Naive thymus-derived CD8-positive, alpha-beta T cell (primary cell): ENCODE measurements at places on chromosomes 7 and 10.

DNA sequence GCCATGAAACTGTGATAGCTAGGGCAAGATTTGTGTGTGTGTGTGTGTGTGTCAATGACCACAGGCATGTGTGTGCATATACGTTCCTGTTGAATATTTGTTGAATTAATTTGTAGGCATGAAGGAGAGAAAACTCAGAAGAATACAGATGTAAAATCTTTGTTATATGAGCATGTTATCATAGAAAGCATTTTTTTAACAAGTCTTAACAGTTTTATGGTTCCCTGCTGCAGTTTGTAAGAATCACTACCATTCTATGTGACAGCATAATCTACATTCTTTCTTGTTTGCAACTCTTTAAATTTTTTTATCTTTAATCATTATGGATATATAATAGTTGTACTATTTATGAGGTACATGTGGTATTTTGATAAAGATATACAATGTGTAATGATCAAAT lies 130.3 kb downstream of the CD36 start:
- no peak overlapping the region for H3K27ac ChIP-seq
- H3K27me3 ChIP-seq: no peaks in the 10 kb centered on the region
- DNase-seq: no peak
- no peaks in the 10 kb centered on the region for H3K36me3 ChIP-seq
- no peak overlapping the region for H3K4me3 ChIP-seq

DNA sequence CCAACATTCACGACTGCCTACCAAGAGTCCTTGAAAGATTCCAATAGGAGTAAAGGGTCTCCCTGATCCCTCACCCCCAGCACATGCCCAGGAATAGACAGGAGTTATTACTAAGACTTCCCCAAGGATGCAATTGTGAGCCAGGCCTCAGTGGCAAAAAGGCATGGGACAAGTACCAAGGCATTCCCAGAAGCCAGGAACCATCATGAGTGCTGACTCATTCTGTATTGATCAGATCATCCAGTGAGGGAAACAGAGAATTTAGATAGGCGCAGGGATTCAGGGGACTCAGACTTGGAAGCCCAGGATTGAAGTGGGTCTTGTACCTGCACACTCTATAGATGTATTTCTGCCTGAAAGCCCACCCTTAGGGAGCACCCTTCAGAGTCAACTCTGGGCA lies 21.2 kb downstream of the MBL2 start:
- H3K4me3 ChIP-seq: no peak overlapping the region
- H3K27me3 ChIP-seq: peaks cover 4% of the 10 kb centered on the region
- H3K36me3 ChIP-seq: no peaks in the 10 kb centered on the region
- DNase-seq: no peak
- H3K27ac ChIP-seq: no peak overlapping the region

GRCh38 chr10:101778781-101779543 lies 3.0 kb upstream of the FGF8 start:
- peak overlapping the region; percentile 84 for H3K4me3 ChIP-seq
- peaks cover 53% of the 10 kb centered on the region for H3K4me1 ChIP-seq
- H3K27me3 ChIP-seq: peaks cover 22% of the 10 kb centered on the region
- DNase-seq: no peak
- H3K27ac ChIP-seq: peak overlapping the region; percentile 14
- peaks cover 4% of the 10 kb centered on the region for H3K36me3 ChIP-seq

DNA sequence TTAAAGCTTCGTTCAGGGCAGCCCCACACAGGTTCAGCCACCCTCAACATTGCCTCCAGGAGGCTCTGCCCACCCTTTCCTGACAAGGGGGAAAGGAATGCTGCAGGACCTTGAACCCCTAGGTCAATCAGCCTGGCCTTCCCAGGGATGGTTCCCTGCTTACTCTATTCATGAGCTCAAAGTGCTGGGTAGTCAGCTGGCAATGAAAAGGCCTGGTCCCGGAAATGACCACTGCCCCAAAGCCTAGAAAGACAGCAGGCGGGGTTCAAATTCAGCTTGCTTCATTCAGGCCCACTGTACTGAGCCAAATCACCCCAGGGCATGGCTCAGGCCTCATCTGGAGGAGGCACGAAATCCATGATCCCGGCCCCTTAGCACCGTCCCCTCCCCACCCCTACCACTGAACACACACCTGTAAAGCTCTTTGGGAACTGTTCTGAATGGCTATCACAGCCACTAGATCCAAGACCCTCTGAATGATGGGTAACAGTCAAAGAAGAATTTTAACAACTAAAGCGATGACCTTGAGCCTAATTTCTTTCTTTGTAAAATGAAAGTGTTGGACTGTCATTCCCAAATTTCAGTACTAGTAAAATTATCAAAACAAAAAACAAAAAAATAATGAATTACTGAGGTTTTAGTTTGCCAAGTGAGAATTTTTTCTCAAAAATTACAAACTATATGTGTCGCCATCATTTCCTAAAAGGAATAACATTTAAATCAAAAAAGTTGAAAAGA lies 1.0 kb downstream of the URGCP start:
- H3K36me3 ChIP-seq: no peaks in the 10 kb centered on the region
- H3K4me3 ChIP-seq: peak overlapping the region; percentile 95
- peak overlapping the region; percentile 97 for H3K27ac ChIP-seq
- DNase-seq: no peak

DNA sequence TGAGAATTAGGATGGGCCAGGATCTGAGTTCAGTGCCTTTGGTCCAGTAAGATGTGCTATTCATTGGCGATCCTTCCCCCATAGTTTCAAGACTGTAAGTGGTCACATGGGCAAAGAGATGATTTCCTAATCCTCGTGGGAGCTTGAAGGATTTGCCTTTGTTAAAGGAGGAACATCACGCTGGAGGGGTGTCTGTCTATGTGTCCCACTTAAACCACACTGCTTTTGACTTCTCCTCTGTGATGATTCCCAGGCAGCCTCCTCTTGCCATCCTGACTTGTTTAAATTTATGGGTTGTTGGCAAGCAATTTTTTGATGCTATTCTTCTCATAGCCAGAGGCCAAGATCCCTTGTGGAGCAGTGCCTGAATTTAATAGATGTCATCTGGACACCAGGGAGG lies 154.0 kb downstream of the TCF7L2 start:
- no peaks in the 10 kb centered on the region for H3K36me3 ChIP-seq
- H3K27ac ChIP-seq: no peak overlapping the region
- no peaks in the 10 kb centered on the region for H3K27me3 ChIP-seq
- no peak overlapping the region for H3K4me3 ChIP-seq
- DNase-seq: no peak

DNA sequence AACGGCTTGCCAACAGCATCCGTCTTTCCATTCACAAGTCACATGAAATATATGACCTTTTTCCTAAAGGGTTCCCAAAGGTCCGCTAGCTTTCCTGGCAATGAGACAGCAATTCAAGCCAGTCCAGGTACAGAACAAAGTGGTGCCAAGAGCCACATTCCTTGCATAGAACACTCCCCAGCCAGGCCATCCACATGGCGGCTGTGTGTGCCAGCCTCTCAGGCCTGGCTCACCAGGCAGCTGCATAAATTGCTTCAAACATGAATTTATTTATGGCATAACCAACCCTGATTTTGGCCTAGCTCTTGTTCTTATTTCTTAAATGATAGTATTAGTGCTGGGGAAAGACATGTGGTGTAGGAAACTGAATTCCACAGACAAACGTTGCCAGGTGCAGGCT lies 63.7 kb upstream of the CREB5 start:
- no peaks in the 10 kb centered on the region for H3K27me3 ChIP-seq
- H3K4me1 ChIP-seq: no peaks in the 10 kb centered on the region
- H3K36me3 ChIP-seq: no peaks in the 10 kb centered on the region
- no peak overlapping the region for H3K27ac ChIP-seq
- no peak overlapping the region for H3K4me3 ChIP-seq
- DNase-seq: no peak

DNA sequence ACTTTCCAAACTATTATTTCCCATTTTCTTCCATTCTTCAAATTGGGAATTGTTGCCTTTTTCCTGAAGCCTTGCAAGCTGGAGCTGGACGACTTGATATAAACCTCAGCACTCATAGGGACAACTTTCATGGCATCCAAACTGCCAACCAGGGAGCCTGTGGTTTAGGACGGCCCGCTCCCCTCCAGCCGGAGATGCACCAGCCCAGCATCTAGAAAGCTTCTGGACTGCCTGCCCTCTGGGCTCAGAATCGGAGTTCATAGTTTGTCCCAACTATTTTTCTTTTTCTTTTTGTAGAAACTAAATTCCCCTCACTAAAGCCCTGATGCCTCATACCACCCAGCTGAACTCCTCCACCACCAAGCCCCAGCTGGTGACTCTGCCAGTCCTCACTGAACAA lies 200.3 kb downstream of the DNAJB6 start:
- no peak for DNase-seq
- peaks cover 10% of the 10 kb centered on the region for H3K36me3 ChIP-seq
- no peak overlapping the region for H3K4me3 ChIP-seq
- no peak overlapping the region for H3K27ac ChIP-seq

DNA sequence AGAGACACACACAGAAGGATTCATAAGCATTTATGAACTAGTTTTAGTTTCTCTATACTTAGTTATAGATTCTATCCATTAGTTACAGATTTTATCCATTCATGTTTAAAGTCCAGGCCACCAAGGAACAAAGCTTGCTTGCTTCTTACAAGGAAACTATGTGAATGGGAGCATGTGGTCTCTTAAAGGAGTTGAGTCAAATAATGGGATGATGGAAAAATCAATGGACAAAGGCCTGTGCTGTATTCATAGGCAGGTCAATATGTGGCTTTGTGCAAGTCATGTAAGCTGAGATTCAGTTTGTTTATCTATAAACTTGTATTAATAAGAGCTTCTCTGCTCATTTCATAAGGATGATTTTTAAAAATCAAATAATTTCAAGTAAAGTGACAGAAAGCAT lies 172.8 kb upstream of the CDK1 start:
- DNase-seq: no peak
- H3K27ac ChIP-seq: no peak overlapping the region
- H3K4me1 ChIP-seq: no peaks in the 10 kb centered on the region

DNA sequence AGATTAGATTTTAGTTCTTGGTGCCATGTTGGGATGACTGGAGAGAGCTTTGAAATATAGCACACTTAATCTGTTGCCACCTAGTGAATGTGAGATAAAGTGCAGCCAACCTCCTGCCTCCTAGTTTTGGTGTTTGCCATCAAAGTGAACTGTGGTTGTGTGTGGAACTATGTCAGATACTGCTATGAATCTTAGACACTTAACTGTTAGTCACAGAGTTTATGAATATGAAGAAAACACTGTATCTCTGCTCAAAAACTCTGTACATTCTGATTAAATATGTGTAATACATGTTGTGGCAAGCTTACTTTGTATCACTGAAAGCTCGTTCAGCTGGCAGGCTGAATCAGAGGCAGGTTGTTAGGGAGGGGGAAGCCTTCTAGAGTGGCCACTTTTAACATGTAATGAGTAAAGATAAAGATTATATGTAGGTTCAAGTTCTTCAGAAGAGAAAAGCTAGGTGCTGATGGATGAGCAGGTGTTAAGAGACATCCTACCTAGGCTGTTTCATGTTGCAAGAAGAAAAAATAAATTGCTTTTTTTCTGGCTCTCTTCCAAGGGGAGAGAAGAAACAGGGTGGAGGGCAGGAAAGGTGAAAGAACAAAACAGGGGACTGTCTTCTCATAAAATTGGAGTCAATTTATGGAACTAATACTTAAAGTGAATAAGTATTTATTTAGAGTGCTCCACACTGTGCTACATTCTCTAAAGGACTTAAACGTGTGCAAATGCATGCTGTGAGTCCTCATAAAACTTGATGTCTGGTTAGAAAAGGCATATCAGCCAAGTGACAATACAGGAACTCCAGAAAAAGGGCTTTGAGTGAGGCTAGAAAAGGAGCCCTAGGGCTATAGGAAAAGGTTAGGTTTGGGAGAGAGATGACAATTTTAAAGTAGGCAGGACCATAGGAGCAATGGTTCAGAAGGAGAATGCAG lies 14.1 kb upstream of the LAMB1 start:
- H3K27ac ChIP-seq: no peak overlapping the region
- no peak overlapping the region for H3K4me3 ChIP-seq
- no peaks in the 10 kb centered on the region for H3K4me1 ChIP-seq
- H3K36me3 ChIP-seq: no peaks in the 10 kb centered on the region
- DNase-seq: no peak

- peaks cover 13% of the 10 kb centered on the region for H3K4me1 ChIP-seq
- H3K4me3 ChIP-seq: no peak overlapping the region
- H3K27me3 ChIP-seq: peaks cover 3% of the 10 kb centered on the region
- DNase-seq: peak; percentile 45
- H3K27ac ChIP-seq: no peak overlapping the region
Observed at GRCh38 chr10:43233601-43234430, 33.0 kb downstream of the RASGEF1A start.

DNA sequence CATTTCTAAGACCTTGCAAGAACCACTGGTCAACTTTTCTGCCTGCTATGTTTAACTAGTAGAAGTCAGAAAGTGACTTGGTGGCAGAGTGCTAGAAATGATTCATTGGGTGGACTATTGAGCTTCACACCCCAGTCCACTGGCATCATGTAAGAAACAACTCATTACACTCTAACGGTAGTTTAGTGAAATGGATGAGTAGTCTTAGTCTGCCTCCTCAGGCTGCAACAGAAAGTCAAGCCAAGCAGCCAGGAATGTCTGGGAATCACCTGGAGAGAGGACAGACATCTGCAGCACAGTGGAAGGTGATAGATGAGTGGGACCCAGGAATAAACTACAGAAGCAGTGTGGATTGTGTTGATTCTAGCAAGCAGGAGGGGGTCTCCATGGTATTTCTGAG lies 125.4 kb downstream of the AUTS2 start:
- H3K4me1 ChIP-seq: no peaks in the 10 kb centered on the region
- no peaks in the 10 kb centered on the region for H3K36me3 ChIP-seq
- no peak overlapping the region for H3K4me3 ChIP-seq

DNA sequence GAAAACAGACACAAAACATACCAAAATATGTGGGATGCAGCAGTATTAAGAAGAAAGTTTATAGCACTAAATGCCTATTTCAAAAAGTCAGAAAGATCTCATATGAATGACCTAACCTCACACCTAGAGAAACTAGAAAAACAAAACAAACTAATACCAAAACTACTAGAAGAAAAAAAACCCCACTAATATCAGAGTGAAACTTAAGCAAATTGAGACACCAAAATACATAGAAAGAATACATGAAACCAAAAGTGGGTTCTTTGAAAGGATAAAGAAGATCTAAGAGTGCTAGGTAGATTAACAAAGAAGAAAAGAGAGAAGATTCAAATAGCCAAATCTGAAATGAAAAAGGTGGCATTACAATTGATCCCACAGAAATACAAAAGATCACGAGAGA lies 494.1 kb downstream of the SH2D4B start:
- no peaks in the 10 kb centered on the region for H3K4me1 ChIP-seq
- no peak overlapping the region for H3K27ac ChIP-seq
- H3K36me3 ChIP-seq: peaks cover 4% of the 10 kb centered on the region

GRCh38 chr10:98344589-98345038 lies 70.4 kb downstream of the PYROXD2 start:
- H3K27me3 ChIP-seq: peaks cover 46% of the 10 kb centered on the region
- H3K4me1 ChIP-seq: peaks cover 10% of the 10 kb centered on the region
- H3K4me3 ChIP-seq: no peak overlapping the region
- H3K36me3 ChIP-seq: no peaks in the 10 kb centered on the region
- DNase-seq: no peak

- H3K27ac ChIP-seq: no peak overlapping the region
- no peaks in the 10 kb centered on the region for H3K27me3 ChIP-seq
- peaks cover 24% of the 10 kb centered on the region for H3K4me1 ChIP-seq
- H3K36me3 ChIP-seq: no peaks in the 10 kb centered on the region
- H3K4me3 ChIP-seq: no peak overlapping the region
Observed at GRCh38 chr7:151680810-151681209, 161.1 kb upstream of the RHEB start.

- H3K27me3 ChIP-seq: no peaks in the 10 kb centered on the region
- no peak for DNase-seq
- H3K4me3 ChIP-seq: peak overlapping the region; percentile 49
- peaks cover 61% of the 10 kb centered on the region for H3K4me1 ChIP-seq
Observed at GRCh38 chr7:50273301-50273700, 31.2 kb upstream of the IKZF1 start.

GRCh38 chr10:43054593-43054992 lies 22.3 kb upstream of the RET start:
- no peaks in the 10 kb centered on the region for H3K36me3 ChIP-seq
- H3K4me1 ChIP-seq: no peaks in the 10 kb centered on the region
- no peak overlapping the region for H3K27ac ChIP-seq
- peaks cover 5% of the 10 kb centered on the region for H3K27me3 ChIP-seq
- no peak for DNase-seq
